Type B pancreatic cell (in vitro differentiated cells): ENCODE measurements at places on chromosomes 12 and 14. TPM values are rescaled to one million over a fixed set of nuclear protein-coding genes. Genes with fewer than 3 reads are reported as not detected.

DNA sequence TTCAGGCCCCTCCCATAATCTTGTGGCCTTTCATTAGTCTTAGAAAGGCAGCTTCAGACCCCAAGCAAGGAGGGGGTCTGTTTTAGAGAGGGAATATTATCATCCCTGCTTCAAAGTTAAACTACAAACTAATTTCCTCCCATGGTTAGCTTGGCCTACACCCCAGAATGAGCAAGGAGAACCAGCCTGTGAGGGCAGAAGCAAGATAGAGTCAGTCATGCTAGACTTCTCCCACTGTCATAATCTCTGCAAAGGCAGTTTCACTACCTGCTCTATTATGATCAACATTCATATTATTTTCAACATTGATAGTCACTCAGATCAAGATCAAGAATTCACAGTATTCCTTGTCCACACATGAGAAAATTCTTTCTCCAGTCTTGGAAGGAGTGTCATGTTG, 105.1 kb downstream of the GXYLT1 start:
- H3K36me3 ChIP-seq: no peaks in the 10 kb centered on the region
- H3K27ac ChIP-seq: no peak overlapping the region
- no peak overlapping the region for H3K4me3 ChIP-seq
- no peak for DNase-seq
- H3K27me3 ChIP-seq: no peaks in the 10 kb centered on the region

DNA sequence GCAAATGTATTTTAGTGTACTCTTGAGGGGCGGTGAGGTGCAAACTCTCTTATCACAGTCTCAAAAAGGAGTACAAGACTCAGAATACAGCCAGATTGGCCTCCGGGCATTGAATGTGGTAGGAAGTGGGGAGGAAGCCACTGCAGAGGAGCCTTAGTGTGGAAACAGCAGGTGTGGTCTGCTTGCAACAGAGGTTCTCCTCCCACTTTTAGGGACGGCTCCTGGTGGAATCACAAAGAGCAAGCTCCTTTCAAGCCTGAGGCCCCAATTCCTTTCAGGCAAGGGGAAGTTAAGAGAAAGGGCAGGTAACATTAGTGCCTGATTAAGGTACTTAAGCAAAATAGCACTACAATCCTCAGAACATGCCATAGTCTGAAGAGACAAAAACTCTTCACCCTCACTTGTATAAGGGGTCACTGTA, 23.7 kb upstream of the SLC2A3 start:
- H3K4me1 ChIP-seq: peaks cover 6% of the 10 kb centered on the region
- H3K27me3 ChIP-seq: no peaks in the 10 kb centered on the region
- DNase-seq: no peak
- H3K36me3 ChIP-seq: peaks cover 4% of the 10 kb centered on the region
- H3K27ac ChIP-seq: peak overlapping the region; percentile 86

DNA sequence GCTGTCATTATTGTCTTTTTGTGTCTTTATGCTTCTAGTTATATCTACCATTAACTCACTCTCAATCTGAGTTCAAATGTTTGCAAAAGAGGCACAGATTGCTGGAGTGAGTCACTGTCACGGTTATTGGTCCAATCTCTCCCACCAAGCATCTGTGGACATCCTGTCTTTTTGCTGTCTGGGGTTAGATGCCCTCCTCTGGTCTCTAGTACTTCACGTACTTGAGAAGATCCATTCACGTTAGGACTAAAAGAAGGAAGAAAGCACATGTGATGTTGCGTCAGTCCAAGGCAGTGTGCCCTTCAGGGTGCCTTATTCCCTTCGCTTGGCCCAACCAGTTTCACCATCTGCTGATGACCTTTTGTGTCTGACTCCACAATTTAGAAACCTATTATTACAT, 72.3 kb upstream of the STXBP6 start:
- H3K4me3 ChIP-seq: no peak overlapping the region
- H3K27me3 ChIP-seq: no peaks in the 10 kb centered on the region
- H3K27ac ChIP-seq: no peak overlapping the region
- no peak for DNase-seq
- no peaks in the 10 kb centered on the region for H3K36me3 ChIP-seq

- H3K27me3 ChIP-seq: no peaks in the 10 kb centered on the region
- DNase-seq: no peak
- H3K4me3 ChIP-seq: no peak overlapping the region
- H3K36me3 ChIP-seq: peaks cover 28% of the 10 kb centered on the region
- no peak overlapping the region for H3K27ac ChIP-seq
- H3K4me1 ChIP-seq: peaks cover 9% of the 10 kb centered on the region
These were observed 15.1 kb downstream of the FRMD6 start for GRCh38 chr14:51666826-51667225.

DNA sequence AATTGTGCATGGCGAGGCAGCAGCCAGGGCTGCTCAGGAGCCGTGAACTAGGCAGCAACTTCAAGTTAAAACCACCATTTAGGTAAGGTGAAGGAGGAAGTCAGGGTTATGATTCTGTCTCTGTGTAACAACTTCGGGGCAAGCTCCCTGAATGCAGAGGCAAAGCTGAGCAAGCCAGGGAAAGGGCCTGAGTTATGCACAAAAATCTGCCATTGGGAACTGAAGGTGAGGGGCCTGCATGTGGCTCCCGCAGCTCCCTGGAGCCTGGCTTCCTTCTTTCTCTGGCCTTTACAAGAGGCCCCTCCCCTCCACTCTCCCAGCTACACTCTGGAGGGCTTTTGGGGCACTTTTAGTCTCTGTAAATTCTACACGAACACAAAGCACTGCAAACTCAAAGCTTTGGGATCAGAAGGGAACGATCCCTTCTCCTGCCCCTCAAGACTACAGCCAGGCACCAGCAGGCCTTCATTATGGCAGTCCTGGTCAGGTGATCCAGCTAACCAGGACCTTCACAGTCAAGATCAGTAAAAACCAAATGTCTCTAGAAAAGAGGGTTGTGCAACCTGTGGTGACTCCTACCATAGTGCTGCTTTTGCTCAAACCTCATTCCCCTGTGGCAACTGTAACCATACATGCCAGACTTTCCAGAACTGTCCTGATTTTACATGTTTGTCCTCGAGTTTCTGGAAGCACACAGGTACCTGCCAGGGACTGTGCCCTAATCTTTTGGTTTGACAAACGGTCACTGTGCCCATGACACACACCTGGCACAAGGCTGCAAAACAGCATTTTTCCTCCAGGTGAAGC, 67.2 kb upstream of the PTGR2 start:
- DNase-seq: no peak
- peaks cover 58% of the 10 kb centered on the region for H3K4me1 ChIP-seq
- H3K27ac ChIP-seq: peak overlapping the region; percentile 87
- peaks cover 4% of the 10 kb centered on the region for H3K36me3 ChIP-seq

DNA sequence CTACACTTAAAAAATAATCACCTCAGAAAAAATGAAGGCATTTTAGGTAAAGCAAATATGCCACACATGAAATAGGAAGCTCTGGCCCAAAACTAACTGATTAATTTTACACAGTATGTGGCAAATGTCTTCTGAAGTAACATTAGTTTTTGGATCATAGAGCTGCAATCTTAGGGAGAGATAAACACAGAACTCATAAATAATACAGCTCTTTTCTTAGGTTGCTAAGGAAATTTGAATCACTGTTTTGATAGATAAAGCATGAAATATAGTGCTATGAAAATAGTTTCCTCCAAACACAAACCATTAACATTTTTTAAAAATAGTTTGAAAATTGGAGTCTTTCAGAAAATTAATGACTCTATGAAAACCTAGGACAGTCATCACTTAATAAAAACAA, 15.0 kb downstream of the RASSF9 start:
- peaks cover 4% of the 10 kb centered on the region for H3K36me3 ChIP-seq
- H3K4me3 ChIP-seq: no peak overlapping the region
- no peak for DNase-seq

CLSTN3 gene
- 51.6 and 80.7 TPM in 2 replicates for total RNA-seq

CCDC175 gene
- 0.39 TPM in 1 of 2 replicates, not detected in the other for total RNA-seq

SLCO1C1 gene
- 0.24 and 0.58 TPM in 2 replicates for total RNA-seq
